ENCODE measurements at places on chromosomes 6 and 20. TPM values are rescaled to one million over a fixed set of nuclear protein-coding genes. Genes with fewer than 3 reads are reported as not detected.
A peak's percentile ranks its signal among the peaks of the same experiment; 100 is the strongest.

- DNase-seq: no peak
Observed at GRCh38 chr6:155384321-155384952, 70.2 kb upstream of the TFB1M start.

- DNase-seq: peak; percentile 8
Observed at GRCh38 chr20:47679462-47679861, 105.8 kb downstream of the SULF2 start.

DNA sequence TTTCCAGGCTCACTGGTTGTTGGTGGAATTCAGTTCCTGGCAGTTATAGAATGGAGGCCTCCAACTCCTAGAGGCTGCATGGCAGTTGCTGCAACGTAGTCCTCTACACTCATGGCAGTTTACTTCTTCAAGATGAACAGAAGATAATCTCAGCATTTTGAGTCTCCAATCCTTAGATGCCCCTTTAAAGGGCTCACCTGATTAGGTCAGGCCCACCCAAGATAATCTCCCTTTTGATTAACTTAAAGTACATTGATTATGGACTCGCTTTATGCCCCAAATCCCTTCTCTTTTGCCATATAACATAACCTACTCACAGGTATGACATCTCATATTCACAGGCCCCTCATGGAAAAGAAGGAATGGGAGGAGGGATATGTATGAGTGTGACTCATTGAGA lies 76.4 kb downstream of the ZNF133 start:
- DNase-seq: no peak

ACAT2 gene
- 73.2 TPM for polyA plus RNA-seq

DNA sequence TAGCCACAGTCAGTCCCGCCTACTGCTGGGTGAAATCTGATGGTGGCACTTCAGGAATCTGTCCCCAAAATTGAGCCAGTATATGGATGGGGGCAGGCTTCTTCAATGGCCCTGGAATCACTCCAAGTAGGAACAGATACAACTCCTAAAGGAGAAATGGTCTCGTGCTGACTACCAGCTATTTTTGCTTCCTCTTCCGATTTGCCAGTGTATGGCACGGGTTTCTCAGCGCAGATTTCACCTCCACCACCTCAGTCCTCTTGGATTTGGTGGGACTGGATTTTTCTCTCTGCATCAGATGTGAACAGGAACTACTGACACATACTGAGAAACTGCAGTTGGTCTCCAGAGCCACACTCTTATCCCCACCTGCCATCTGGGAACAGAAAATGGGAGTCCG lies 27.2 kb downstream of the PNPLA1 start:
- no peak for DNase-seq

DNA sequence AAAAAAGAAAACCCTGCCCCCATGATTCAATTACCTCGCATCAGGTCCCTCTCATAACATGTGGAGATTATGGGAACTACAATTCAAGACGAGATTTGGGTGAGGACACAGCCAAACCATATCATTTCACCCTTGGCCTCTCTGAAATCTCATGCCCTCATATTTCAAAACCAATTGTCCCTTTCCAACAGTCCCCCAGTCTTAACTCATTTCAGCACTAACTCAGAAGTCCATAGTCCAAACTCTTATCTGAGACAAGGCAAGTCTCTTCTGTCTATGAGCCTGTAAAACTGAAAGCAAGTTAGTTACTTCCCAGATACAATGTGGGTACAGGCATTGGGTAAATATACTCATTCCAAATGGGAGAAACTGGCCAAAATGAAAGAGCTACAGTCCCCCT lies 536.1 kb downstream of the MEI4 start:
- DNase-seq: no peak

DNA sequence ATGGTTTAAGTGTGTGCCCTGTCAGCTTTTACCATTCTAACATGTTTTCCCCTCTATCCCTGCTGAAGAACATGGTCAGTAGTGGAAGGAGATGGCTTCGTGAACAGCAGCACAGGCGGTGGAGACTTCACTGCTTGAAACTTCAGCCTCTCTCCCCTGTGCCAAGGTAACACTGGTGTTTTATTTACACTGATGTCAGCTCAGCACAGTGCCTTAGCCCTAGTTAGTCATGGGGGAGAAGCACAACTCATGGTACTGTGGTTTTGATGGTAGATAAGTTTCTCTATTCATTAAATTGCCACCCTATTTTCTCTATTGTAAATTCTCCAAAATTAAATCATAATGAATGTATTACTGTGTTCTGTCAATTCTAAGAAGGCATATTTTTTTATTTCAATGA lies 56.6 kb downstream of the MTHFD1L start:
- no peak for DNase-seq
